ENCODE measurements at places on chromosomes 2 and 18.

- no peak for DNase-seq
Measured at GRCh38 chr2:198968545-198968944, 489.2 kb downstream of the SATB2 start.

DNA sequence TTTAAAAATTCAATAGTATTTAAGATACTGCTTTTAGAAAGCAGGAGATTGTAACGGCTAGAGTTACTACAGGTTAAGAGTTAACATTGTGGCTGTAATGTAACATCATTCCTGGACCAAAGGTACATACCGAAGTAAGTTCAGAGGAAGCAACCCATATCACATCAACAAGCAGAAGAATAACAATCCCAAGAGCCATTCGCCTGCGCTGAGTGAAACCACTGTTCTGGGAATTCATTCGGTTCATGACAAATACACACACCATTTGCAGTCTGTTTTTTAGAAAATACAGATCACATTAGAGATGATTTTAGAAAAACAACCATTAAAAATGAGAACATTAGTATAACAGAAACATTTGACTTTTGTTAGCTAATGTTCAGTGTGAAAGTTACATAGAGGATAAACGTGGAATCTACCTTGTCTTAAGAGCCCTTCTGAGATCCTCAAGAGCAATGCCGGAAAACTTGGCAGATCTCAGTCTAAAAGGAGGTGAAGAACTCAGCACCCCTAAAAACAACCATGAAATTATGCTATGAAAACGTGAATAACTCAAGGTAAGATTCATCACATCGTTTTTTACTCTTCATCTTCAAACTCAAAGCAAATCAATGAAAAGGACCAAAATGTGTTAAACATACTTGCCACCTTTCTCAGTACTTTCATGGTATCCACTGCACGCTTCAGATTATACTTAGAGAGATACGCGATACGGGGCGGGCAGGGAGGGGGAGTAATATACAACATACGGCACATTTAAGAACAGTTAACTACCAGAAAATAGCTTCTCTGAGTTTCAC lies 1.2 kb downstream of the SLC35F5 start:
- no peak for DNase-seq

DNA sequence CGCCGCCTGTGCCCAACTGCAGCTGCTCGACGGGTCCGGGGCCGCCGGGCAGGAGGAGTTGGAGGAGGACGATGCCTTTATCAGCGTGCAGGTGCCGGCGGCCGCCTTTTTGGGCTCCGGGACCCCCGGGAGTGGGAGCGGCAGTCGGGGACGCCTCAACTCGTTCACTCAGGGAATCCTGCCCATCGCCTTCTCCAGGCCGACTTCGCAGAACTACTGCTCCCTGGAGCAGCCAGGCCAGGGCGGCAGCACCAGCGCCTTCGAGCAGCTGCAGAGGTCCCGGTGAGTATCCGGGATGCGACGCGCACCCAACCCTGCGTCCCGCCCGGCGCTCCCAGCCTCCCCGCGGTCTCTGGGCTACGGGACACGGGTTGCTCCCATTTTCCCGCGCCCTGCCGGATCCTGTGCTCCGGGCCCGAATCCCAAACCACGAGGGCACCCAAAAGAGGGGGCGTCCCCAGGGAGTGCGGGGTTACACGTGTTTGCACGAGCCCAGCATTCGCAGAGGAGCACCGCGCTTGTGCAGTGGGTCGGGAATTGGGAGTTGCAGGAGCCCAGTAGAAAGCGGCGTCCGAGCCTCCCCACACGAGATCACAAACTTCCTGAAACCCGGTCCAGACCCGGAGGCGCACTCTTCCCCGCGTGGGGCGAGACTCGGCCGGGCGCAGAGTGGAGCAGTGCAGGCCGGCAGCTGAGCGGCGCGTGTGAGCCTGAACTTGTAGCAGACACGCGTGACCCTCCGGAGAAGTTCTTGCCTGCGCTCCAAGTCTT lies 1.2 kb downstream of the CABLES1 start:
- no peak for DNase-seq

GRCh38 chr2:236355911-236356310 lies 91.7 kb upstream of the ASB18 start:
- no peak for DNase-seq

DNA sequence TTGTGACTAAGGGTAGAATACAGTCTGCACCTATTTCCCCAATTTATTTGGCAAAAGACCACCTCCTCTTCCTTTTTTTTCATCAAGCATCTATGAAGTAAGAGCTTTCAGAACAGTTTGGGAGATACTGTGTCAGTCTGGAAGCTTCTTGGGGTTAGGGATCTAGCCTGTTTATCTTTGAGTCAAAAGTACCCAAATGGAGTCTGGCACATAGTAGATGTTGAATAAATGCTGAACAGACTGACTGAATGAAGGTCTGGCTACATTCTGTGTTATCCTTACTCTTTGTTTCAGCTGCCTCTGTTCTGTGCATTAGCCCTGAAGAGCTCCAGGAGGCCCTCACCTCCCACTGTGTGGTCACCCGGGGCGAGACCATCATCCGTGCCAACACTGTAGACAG lies 223.2 kb downstream of the MYO3B start:
- no peak for DNase-seq

DNA sequence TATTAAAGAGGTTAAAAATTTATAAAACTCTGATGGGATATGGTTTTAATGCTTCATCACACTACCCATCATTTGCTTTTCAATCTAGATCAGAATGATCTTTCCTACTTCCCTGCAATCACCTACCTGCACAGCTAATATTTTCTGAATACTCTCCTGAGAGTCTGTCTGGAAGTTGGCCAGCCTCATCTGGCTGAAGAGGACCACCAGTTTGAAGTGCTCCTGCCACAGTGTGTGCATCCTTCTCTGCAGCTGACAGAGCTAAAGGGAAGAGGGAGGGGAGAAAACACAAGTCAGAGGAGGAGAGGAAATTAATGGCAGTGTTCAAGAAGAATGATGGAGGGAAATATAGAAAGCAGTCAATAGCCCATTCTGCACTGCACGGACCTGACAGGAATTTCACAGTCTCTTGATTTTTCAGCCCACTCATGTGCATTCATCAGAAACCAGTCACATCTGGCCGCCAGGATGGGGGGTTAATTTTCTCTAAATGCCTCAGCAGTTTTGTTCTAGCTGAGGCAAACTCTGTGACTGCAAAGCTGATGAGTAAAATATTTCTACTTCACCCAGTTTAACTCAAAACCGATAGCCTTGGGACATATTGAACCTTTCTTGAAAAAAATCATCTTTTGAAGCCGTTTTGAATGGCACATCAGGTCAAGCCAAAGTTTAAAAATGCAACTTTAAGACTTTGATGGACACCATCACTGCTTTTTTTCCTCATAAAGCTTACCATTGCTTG lies 201.8 kb upstream of the KLHL14 start:
- no peak for DNase-seq

GRCh38 chr2:42859791-42860190 lies 67.4 kb upstream of the HAAO start:
- no peak for DNase-seq

GRCh38 chr2:3638456-3638810 lies 19.6 kb upstream of the ALLC start:
- DNase-seq = no peak

- no peak for DNase-seq
Measured at GRCh38 chr2:46655551-46656436, 176.4 kb downstream of the TMEM247 start.

- DNase-seq = no peak
Measured at GRCh38 chr2:238313991-238314350, 6.3 kb upstream of the TRAF3IP1 start.

Data from activated T-helper 1 cell treated with Interleukin-2 at 50 U/mL for 16 hours (primary cell).